ENCODE measurements at places on chromosomes 16 and 17.

- no peak for DNase-seq
Observed at GRCh38 chr16:756428-756827, 4.1 kb upstream of the MSLN start.

DNA sequence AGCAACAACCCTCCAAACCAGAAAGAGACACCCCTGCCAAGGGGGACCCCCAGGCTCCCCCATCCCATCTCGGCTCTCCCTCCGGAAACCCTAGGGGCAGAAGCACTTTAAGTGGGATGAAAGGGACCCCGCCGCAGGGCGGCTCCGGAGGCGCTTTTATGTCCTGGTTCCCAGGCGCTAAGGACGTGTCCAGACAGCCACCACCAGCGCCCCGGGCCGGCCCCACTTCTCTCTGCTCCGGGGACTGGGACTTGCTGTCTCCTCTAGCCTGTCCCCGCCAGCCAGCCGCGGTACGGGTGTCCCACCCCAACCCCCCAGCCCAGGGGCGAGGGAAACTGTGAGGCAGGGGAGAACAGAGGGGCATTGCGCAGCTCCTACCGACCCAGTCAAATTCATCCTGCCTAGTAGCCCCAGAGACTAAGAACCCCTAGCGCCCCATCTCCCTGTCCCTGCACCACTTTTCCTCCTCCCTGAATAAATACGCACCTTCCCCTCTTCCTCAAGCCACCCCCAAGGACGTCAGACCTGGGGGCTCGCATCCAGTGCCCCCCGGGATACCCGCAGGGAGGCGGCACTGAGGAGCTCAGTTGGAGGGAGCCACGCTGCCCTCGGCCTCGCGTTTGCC, 4.1 kb downstream of the SP6 start:
- no peak for DNase-seq

DNA sequence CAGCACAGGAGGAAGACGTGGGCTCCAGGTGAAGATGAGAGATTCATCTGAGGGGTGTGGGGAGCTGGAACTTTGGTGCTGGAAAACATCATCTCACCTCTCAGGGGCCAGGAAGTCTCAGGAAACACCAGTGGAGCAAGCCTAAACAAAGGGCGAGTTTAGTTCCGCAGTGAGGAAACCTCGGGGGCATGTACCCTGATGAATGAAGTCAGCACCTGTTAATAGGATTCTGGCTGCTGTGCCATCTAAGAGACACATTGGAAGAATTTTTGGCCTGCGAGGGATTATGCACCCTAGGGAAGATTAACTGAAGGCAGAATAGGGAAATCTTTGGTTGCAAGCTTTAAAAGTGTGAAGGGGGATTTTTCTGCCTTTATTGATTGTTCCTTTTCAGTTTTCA, 94.7 kb upstream of the CACNG5 start:
- DNase-seq: no peak

GRCh38 chr17:72206376-72206775, 85.6 kb downstream of the SOX9 start:
- DNase-seq: no peak

DNA sequence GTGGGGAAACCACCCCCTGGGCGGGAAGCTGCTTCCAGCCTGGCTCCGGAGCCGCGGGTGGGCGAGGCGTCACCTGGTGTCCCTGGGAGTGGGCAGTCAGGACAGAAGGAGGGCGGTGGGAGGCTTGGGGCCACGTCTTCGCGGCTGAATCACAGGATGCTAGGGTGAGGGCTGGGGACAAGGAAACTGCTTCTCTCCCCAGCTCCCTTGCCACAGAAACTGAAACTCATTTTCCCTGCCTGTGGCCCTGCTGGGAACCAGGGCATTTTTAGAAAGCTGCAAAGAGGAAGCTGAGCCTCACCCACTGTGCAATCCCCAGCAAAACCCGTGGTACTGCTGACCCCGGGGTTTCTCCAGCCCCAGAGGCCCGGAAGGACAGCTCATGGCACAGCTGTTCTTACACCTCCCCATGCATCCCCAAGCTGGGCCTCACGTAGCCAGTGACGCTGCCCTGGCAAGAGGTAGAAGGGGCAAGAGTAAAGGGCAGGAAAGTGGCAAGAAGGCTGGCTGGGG, 8.2 kb downstream of the RHBDF2 start:
- peak; percentile 52 for DNase-seq

GRCh38 chr17:56913867-56914580, at the start of gene TRIM25:
Gene TRIM25, minus strand, starts transcription at chr17:56914049. Its CDS starts 61 bp downstream, at chr17:56913988.
- peak; percentile 96 for DNase-seq
